Hematopoietic multipotent progenitor cell treated with erythropoietin and hydrocortisone succinate and interleukin-3 and kit ligand, for 15 days (in vitro differentiated cells): ENCODE measurements at places on chromosomes 12 and 14.

DNA sequence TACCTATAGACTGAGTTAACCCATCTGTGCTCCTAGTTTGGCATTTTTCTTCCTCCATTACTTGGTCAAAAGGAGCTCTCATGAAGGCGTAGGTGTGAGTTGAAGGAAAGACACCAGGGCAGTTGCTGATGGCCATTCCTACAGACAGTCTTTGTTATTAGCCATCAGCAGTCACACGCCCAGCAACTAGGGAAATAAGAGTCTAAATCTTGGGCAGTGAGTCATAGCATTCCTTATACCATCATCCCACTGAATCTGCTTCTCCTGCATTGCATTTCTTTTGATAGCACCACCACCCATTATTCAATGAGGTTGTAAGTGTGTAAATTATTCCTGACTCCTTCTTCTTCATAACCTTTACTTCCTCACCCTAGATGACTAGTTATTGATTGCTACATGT, 150.9 kb upstream of the IGF1 start:
- DNase-seq: no peak

DNA sequence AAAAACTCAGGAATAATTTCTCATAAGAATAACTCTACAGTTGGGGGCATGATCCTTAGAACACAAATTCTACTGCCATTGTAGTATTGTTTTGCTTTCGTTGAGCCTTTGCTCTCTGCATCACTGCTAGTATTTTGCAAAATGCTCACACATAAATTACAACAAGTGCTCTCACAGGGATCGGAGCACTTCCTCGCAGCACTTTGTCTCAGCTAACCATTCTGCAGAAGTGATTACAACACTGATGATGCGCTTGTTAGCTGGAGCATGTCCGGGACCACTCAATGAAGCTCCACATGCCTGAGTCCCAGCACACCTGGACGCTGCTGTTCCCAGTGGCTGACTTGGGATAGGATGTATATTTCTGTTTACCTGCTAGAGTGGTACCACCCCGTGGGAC, 31.6 kb downstream of the MOAP1 start:
- DNase-seq: no peak

DNA sequence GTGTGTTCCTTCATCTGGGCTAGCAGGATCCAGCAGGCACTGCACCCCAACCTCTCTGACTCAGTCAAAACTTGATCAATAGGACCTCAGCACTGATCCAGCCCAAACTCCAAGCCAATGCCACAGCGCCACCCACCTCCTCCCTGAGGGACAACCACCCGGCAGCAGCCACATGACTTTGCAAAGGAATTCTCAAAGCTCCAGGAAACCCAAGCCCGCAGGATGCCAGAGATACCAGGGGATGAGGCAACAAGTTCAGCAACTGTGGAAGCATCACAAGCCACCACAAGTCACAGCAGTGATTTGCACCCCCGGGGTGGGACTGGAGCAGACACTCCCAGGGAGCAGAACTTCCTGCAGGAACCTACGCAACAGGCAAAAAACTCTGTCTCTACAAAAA, 37.3 kb downstream of the ACTN1 start:
- no peak for DNase-seq

GRCh38 chr12:116087962-116088361, 189.5 kb downstream of the MED13L start:
- DNase-seq: no peak

DNA sequence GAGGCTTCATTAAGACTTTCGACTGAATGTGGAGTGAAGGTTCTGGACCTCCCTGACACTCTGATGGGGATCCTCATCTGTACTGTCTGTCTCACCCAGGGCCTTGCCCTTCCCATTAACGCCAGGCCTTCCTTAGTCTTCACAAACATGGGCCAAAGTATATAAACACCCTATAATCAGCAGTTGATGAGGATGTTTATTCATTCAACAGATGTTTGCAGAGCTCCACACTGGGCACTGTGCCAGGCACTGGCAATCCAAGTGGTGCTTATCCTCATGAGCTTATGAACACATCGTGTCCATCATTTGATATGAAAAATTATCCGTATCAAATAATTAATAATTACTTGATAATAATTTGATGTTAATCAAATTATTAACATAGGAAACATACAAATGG, 454.4 kb downstream of the FUT8 start:
- no peak for DNase-seq

- no peak for DNase-seq
Observed at GRCh38 chr12:100733817-100734593, 60.6 kb upstream of the ANO4 start.

DNA sequence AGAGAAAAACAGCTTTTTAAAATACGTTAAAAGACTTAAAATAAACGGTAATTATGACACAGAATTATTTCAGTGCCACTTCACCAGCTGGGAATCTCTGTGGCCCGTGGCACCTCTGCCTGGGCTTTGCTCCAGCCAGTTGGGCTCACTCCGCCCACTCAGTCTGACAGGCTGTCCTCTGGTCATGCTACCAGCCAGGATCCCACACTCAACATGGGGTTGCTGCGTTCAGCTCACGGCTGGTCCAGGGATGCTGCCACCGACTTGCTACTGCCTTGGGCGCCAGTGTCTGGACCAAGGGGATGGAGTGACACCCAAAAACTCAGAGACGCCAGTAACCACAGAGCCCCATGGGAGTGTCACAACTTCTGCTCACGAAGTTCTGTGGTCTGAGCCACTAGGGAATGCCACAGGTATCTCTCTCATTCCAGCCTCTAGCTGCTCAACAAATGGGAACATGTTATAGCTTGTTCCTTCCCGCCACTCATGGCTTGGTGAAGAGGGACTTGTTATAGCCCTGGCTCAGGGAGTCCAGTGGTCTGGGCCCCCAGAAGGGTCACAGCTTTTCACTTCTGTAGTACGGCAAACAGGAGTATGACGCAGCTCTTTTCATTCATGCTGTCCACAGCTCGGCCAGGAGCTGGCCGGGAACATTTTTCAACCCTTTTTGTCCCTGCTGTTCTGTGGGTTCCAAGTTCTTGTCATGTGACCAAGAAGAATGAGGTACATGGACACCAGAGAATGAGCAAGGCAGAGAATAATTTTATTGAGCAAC, 23.4 kb upstream of the ATXN7L3B start:
- no peak for DNase-seq

DNA sequence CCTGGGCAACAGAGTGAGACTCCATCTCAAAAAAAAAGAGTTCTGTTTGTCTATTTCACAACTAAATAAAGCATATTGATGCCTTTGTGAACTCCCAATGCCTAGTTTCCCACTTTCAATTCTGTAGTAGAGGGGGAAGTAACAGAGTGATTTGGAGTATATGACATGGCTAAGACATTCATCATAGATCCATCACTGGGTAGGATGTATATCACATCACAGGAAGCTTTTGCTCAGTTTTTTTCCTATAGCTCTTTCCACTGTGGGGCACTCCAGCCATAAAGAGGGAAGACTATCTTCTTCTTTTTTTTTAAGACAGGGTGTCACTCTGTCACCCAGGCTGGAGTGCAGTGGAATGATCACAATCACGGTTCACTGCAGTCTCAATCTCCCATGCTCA, 154.0 kb upstream of the BCL2L14 start:
- DNase-seq: no peak

DNA sequence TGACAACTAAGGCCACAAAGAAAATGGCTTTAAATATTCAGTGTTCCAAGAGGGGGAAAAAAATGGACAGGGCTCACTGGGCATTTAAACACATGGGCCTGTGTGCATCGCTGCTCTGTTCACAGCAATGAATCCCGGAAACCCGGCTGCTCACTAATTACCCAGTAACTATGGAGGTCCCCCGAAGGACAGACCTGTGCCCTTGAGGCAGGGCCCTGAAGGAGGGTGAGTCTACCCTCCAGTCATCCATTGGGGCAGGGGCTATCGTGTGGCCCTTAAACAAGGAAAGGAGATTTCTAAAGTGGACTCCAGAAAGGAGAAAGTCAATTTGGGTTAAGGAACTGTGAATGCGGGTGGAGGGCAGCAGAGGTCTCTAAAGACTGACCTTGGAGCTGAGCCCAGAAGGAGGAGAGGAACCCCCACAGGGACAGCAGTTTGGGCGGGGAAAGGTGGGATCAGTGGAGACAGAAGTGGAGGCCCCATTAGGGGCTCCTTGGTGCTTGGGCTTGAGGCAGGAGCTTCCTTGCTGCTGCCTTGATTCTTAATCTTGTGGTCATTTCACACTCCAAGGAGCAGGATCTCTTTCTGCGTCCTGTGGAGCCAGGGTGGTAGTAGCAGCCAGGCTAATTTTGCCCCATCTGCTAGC, 1.4 kb upstream of the CLMN start:
- DNase-seq: no peak

DNA sequence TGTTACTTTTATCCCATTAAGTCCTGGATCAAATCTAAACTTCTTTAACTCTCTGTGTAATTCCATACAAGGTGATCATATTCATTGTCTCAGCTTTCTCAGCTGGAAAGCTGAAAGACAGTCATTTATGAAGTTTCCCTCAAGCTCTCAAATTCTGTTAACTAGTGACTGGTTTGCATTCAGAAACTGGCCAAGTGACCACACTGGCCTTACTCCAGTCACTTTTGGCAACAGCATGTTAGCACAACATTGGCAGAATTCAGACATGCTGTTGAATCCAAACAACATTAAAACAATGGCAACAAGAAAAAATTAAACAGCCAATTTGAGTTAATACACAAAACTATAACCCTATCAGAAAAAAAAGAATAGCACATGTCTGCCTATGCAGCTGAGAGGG, 343.3 kb downstream of the MDGA2 start:
- DNase-seq: no peak

DNA sequence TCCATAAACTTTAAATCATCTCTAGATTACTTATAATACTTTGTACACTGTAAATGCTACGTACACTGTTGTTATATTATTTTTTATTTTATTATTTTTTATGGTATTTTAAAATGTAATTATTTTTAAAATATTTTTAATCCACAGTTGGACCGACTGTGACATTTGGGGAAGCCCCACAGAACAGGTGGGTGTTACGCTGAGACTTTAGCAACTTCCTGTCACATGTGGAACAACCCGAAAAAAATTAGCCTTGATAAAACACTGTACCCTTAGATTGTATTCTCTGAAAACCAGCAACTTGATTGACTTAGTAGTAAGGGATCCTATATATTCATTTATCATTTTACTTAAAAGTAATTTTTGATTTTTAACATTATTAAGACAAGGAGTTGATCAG, 1755.7 kb upstream of the SEL1L start:
- DNase-seq: no peak

DNA sequence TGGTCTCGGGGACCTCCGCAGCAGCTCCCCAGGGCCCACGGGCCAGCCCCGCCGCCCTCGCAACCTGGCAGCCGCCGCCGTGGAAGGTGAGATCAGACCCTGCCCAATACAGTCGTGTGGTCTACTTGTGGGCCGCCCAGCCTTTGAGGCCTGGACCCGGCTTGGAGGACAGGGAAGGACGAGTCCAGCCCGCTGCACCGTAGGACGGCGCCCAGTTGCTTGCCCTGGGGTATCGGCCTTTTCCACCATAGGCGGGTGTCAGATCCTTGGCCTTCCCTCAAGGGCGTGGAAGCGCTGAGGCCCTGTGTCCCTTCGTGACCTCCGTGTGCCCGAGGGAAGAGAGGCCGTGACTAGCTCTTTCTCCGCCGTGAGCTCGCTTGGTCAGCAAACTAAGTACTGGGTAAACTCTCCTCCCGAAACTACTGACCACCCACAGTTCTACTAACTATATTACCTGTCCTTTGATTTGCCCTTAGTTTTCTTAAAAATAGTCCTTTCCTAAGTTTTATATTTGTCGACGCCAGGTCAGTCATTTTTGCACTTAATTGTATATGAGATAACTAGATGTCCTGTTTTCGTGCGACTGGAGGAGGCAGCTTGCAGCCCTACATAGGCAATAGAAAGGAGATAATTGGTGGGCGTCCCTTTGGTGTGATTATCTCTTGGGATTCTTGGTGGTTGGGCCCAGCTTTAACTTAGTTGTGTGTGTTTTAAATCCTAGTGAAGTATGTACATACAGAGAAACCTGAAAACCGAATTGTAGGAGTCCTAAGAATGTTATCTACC, 757 bp downstream of the SLC25A3 start:
- peak; percentile 55 for DNase-seq

DNA sequence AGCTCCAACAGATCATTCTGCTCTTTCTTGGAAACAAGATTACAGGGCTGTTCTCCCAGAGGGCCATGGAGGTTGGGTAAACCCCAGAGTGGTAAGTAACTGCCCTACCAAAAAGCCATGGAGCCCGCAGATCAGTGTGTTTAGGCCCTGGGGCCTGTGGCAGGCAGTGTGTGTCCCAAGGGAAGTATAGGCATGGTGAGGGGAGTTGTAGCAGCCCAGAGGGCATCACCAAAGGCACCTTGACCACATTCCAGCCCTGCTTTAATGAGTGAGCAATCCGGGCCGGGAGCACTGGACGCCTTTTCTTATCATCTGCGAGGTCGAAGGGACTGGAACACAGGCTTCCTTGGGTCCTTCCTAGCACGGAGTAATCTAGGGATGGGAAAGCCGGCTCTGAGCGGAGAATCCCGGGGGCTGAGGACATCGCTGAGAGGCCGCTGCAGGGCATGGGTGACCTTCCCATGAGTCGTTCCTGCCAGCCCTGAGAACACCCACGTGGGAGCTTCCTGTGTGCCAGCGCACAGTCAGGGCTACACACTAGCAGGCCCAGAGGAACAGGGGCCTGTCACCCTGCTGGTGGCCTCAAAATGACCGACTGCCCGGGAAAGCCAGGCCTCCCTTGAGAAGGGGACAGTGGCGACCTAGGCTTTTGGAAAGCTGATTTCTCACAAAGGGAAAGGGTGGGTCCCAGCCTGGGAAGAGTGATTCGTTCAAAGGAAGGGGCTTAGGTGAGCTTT, 91.3 kb downstream of the NINJ2 start:
- DNase-seq: no peak

DNA sequence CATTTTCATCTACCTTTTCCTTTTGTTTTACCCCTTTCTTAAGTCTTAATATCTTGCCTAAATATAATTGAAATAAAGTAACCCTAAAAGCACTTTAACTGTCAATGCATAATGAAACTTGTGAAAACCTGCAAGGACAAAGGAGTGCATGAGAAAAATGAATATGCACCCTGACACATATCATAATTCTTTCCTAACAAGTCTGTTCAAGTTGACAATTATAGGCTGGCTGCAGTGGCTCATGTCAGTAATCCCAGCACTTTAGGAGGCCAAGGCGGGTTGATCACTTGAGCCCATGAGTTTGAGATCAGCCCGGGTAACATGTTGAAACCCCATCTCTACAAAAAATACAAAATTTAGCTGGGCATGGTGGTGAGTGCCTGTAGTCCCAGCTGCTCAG, 65.4 kb downstream of the FGD6 start:
- no peak for DNase-seq

DNA sequence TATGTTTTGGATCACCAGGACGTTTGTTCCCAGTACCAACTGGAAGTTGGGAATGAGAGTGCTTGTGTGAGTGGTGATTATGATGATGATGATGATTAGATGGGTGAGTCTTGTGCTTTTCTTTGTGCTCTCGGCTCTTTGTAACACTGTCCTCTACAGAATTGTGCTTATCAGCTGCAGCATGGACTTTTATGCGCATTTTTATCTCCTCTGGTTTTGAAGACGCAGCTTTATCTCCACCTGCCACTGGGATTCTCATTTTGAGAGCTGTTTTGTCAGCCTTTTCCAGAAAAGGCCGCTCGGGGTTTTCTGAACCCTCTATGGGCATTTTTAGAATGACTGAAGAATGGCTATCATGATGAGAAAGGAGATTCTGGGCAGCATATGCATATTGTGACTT, 11.5 kb upstream of the KANSL2 start:
- peak; percentile 29 for DNase-seq
